ENCODE measurements at places on chromosomes 11 and 22. TPM values are rescaled to one million over a fixed set of nuclear protein-coding genes. Genes with fewer than 3 reads are reported as not detected.

The OR52N5 gene
- polyA plus RNA-seq = not detected

- DNase-seq = no peak
Measured at GRCh38 chr11:119518746-119519730, 96.1 kb upstream of the THY1 start.

The CYTH4 gene
- polyA plus RNA-seq = 12.4 TPM

The PDE2A gene
- polyA plus RNA-seq = not detected

DNA sequence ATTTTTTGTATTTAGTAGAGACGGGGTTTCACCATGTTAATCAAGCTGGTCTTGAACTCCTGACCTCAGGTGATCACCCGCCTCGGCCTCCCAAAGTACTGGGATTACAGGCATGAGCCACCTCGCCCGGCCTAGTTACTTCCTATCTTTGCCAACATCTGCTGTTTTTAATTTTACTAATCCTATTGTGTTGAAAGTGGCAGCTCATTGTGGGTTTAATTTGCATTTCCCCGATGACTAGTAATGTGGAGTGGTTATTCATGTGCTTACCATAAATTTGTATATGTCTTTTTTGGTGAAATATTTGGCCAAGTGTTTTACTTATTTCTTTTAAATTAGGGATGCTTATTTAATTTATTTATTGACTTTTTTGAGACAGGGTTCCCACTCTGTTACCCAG is 74.2 kb upstream of the SLC25A18 start:
- DNase-seq = no peak

DNA sequence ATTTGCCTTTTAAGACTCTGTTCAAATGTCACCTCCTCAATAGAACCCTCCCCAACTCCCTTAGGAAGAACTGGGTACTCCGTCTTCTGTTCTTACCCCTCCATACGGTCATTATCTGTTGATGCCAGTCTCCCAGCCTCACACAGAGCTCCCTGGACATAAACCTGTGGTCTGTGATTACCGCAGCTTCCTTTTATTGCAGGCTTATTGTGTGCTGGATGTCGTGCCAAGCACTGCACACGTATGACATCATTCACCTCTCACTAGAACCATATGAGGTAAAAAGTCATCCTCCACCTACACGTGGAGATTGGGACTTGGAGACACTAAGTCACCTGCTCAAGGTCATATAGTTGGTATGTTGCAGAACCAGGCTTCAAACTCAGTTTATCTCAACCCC is 15.3 kb downstream of the PTPN5 start:
- DNase-seq = no peak

The KRTAP5-7 gene
- polyA plus RNA-seq = not detected

DNA sequence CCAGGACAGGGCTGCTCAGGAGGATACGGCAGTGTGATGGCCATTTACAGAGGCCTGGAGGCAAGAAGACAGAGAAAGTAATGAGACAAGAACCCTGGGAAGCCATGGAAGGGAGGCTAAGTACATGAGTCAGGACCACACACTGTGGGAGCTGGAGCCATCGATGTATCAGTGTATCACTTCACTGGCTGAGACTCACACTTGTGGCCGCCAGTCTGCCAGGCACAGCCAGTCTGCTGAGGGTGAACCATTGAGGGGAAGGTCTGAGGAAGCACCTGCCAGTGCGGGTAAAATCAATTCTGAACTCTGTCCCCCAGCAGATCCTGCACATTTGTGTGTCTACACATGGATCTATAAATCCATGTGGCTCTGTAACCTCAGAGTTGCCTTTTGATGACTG is 195.6 kb downstream of the GRIK4 start:
- DNase-seq = no peak

GRCh38 chr11:26063915-26064314 is 268.0 kb upstream of the ANO3 start:
- DNase-seq = no peak

DNA sequence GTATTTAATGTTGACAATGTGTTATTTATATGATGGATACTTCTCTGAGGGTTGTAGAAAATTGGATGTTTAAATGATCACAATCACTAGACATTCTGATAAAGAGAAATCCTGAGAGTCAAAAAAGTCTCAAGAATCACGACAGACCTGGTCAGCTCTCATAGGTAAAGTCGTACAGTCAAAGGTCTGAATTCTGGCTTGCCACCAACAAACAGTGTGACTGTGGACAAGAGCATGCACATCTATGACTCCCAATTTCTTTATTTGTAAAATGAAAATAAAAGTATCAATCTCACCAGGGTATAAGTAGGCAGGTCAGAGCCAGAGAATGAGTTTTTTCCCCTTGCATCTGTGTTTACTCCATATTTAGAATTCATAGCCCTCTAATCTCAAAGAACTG is 556.7 kb downstream of the FAM181B start:
- no peak for DNase-seq

DNA sequence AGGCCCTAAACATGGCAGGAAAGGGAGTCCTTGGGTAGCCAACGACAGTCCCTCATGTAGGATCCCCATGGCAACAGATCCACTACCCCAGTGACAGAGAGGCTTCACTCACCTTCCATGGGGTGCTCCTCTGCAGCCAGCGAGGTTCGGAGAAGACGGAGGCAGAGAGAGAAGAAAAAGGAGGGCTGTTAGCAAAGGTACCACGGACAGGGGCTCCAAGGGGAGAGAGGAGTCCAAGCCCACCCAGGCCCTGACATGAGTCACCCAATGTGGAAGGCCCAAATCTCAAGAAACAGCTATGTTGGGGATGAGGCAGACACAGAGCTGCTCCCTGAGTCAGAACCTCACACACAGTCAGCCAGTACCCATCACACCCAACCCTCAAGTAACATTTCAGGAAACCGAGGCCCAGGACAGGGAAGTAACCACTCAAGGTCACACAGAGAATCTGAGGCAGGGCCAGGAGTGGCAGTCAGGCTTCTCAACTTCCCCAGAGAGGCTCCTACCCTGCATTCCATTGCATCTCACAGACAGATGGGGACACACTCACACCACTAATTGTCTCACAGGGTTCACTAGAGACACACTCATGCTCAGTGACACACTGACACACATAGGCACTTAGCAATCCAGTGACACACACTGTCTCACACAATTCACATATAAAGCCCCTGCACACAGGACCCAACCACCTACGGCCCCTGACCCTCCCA is 25.2 kb downstream of the NRXN2 start:
- no peak for DNase-seq

DNA sequence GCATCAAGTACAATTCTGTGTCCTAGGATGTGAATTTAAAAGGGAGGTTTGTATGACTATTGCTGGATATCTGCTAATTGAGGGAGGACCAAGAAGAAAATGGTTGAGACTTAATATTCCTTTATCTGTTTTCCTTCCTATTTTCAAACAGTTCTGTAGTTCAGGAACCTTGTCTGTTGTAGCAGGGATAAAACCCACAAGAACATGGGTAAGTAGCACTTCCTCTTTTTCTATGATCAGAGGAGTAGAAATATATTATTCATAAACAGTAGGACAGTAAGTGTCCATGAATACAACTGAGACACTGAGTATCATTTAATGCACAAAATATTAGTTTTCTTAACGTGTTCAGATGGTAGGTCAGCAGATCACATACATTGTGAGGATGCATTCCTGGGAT is 7.6 kb downstream of the MS4A3 start:
- DNase-seq = no peak

- DNase-seq = no peak
Measured at GRCh38 chr11:85737738-85738137, 51.7 kb upstream of the CCDC89 start.

The C11orf16 gene
- 0.32 TPM for polyA plus RNA-seq

GRCh38 chr11:19814421-19814820 is 101.8 kb downstream of the NAV2 start:
- DNase-seq = no peak

- DNase-seq = no peak
Measured at GRCh38 chr11:22561283-22561682, 64.3 kb downstream of the FANCF start.
